SJCRH30 (cell line): ENCODE measurements at places on chromosomes 6 and 20.

DNA sequence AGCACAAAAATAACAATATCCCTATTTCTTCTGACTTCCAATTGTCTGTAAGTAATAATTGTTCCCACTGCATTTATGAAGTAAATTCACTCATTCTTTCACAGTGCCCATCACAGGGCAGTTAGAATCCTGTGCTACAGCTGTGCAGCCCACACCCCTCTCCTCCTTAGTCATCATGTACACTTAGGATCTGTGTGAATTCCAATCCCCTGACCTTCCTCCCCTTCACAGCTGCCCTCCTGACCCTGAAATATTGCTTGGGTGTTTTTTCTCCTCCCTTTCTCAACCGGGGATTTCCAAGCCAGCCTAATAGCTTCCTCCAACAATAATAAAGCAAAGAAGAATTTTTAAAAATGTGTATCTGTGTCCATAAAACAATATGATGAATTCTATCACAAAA is 91.5 kb upstream of the BEND6 start:
- peak; percentile 45 for DNase-seq

DNA sequence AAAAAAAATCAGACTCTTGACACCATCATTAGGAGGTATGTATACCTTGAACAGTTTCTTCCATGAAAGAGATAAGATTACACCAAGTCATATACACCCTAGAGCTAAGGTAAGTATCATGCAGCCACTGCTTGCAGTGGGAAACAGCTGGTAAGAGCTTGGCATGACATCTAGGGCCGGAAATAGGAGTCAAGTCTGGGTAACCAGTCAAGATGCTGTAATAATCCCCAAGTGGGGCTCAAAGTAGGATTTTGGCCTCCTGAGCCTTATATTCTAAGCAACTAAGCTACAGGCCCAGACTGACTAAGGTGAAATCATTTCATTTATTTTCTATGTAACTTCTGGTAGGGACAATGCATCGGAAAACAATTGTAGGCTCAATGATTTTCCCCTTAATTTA is 23.9 kb downstream of the TRERF1 start:
- DNase-seq: no peak

DNA sequence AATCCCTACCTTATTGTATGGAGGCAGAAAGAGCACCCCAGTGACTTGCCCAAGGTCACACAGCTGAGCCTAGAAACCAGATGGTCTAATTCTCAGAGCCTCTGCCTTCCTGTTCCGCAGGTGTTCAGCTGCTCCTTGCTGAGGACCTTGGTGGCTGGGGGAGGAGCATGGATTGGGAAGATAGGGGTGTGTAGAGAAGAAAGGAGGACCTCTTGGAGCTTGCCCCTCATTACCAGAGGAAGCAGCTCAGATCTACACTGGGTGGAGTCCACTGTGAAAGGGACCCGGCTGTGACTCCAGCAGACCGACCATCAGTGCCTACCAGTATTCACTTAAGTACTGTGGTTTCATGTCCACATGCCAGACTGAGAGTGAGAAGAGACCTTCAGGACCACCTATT is 15.2 kb downstream of the FOXP4 start:
- DNase-seq: no peak

GRCh38 chr6:90256698-90257485 is 39.8 kb downstream of the BACH2 start:
- DNase-seq: no peak
